Osteoblast (primary cell): ENCODE measurements at places on chromosomes 4 and X. TPM values are rescaled to one million over a fixed set of nuclear protein-coding genes. Genes with fewer than 3 reads are reported as not detected.

The KIF4A gene
- 2.1 and 2.2 TPM in 2 replicates for total RNA-seq

The CFP gene
- 0.29 and 0.36 TPM in 2 replicates for total RNA-seq

The SSX1 gene
- not detected in 2 replicates for total RNA-seq

The QDPR gene
- total RNA-seq = 11.9 and 12.7 TPM in 2 replicates

The MAGEA2B gene
- total RNA-seq = not detected in 2 replicates

The TMEM31 gene
- total RNA-seq = not detected in 2 replicates

DNA sequence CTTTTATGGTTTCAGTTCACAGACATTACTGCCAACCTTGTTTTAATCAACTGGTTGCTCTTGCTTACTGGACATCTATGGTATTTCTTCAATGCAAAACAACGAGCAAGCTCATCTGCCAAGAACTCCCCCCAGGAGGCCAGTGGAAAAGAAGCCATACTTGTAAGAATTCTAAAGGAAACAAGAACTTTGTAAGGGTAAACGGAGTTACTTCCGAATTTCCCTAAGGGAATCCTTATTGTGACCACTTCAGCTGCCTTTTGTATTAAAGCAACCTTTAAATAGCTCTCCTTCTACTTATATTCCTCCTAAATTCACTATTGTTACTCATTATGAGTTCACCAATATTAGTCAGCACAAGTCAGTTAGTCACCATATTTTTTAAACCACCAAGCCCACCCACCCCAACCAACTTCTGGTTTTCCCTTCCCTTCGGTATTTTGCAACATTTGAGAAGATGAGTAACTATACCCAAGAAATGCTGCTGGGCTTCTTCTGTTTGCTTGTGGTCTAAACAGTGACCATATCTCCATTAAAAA lies 602.8 kb upstream of the DIPK2B start:
- DNase-seq = peak; percentile 35
- H3K4me3 ChIP-seq = no peak overlapping the region
- H3K27me3 ChIP-seq = peaks cover 24% of the 10 kb centered on the region
- peaks cover 2% of the 10 kb centered on the region for H3K36me3 ChIP-seq

- no peak overlapping the region for H3K4me3 ChIP-seq
- no peaks in the 10 kb centered on the region for H3K27me3 ChIP-seq
- H3K36me3 ChIP-seq = no peaks in the 10 kb centered on the region
- H3K4me1 ChIP-seq = no peaks in the 10 kb centered on the region
Measured at GRCh38 chrX:23937100-23937499, 29.3 kb downstream of the CXorf58 start.

GRCh38 chr4:53943345-53944085 lies 120.9 kb downstream of the CHIC2 start:
- H3K4me1 ChIP-seq = peaks cover 19% of the 10 kb centered on the region
- H3K27me3 ChIP-seq = no peaks in the 10 kb centered on the region
- no peak overlapping the region for H3K4me3 ChIP-seq
- H3K27ac ChIP-seq = peak overlapping the region; percentile 15
- H3K36me3 ChIP-seq = no peaks in the 10 kb centered on the region

DNA sequence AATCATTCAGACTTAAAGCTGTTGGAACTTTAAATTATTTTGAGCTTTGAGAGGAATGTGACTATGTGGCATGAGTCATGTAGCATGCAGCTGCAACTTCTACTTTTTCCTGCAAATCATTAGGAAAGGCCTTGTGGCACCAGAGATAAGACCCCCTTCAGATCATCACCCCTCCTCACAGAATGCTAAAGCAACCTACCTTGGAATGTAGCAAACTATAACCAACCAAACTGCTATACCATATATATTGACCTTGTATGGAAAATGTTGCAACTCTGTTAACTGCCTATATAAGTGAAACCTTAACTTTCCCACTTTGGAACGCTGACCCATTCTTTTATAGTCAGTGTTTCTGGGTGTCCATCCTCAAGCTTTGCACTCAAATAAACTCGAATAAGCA lies 32.0 kb downstream of the ATXN3L start:
- DNase-seq = peak; percentile 37
- H3K36me3 ChIP-seq = no peaks in the 10 kb centered on the region
- H3K27me3 ChIP-seq = no peaks in the 10 kb centered on the region
- H3K4me3 ChIP-seq = no peak overlapping the region
- peak overlapping the region; percentile 66 for H3K27ac ChIP-seq

DNA sequence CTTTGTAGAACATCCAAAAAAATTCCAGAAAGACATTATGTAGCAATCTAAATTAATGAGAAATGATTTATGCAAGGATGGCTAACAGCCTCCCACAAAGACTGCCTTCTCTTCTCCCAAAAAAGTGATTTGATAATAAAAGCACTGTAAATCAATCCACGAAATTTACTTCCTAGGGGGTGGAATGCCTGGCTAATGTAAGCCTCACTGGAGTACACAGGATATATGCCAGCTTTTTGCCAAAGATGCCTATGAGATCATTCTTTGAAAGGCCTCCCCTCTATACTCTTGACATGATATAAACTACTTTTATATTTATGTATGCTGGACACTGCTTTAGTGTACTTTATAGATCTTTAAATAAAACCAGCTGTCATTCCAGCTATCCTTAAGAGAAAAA lies 211.1 kb downstream of the ADAMTS3 start:
- H3K36me3 ChIP-seq = no peaks in the 10 kb centered on the region
- H3K27me3 ChIP-seq = no peaks in the 10 kb centered on the region
- H3K27ac ChIP-seq = no peak overlapping the region

- H3K27ac ChIP-seq = no peak overlapping the region
- H3K4me3 ChIP-seq = no peak overlapping the region
- no peaks in the 10 kb centered on the region for H3K4me1 ChIP-seq
- no peak for DNase-seq
- no peaks in the 10 kb centered on the region for H3K36me3 ChIP-seq
Measured at GRCh38 chrX:132957211-132958090, 978 bp downstream of the HS6ST2 start.

DNA sequence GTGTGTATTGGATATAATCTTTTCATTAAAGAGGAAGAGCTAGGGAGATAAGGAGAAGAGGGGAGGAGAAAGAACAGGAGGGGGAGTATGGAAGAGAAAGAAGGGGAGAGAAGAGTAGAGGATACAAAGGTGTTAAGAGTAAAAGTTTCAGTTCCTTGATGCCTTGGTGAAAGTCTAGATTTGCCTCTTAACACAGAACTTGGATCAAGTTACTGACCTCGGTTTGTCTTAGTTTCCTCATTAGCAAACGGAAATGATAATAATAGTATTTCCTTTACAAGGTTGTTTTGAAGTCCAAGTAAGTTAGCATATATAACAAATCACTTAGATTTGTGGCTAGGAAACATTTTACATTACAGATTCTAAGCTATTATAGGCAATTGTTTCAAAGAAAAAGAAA lies 287.1 kb downstream of the PPARGC1A start:
- H3K4me1 ChIP-seq = no peaks in the 10 kb centered on the region
- DNase-seq = no peak
- H3K36me3 ChIP-seq = no peaks in the 10 kb centered on the region
- no peaks in the 10 kb centered on the region for H3K27me3 ChIP-seq

DNA sequence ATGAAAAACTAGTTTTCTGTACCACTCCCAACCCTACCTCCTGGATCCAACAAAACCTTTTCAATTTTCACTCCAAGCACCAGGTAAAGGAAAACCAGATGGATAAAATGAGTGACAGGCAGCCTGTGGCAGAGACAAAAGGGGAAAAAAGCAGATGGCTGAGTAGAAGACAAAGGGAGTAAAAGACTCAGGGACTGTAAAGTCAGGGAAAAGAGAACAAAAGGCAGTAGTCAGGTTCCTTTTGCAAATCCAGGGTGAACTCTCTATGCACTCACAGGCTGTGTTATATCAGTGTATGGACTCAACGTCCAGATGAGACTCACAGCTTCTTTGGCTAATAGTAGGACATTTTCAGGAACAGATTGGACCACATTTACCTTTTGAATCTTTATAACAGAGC lies 54.2 kb downstream of the QRFPR start:
- H3K27ac ChIP-seq = no peak overlapping the region
- no peak overlapping the region for H3K4me3 ChIP-seq
- H3K27me3 ChIP-seq = peaks cover 5% of the 10 kb centered on the region
- DNase-seq = no peak

DNA sequence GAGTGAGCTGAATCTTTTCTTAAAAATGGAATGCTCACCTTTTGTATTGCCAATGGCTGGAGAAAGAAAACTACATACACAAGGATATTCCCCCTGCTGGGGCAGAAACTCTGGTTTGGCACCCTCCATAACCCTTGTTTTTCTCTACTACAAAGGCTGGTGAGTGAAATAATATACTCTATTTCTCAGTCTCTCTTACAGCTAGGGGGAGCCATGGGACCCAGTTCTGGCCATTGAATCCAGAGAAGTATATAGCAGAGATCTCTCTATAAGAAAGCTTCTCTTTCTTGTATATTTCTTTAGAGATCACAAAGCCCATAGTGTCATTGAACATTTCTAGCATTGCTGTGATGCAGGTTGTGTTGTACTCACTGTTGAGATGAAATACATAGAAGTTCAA lies 49.8 kb downstream of the SMPX start:
- H3K4me3 ChIP-seq = no peak overlapping the region
- no peak overlapping the region for H3K27ac ChIP-seq
- H3K27me3 ChIP-seq = no peaks in the 10 kb centered on the region
- no peaks in the 10 kb centered on the region for H3K4me1 ChIP-seq

GRCh38 chr4:105276361-105277104 lies 129.9 kb downstream of the TET2 start:
- H3K36me3 ChIP-seq = peaks cover 32% of the 10 kb centered on the region
- no peak for DNase-seq
- H3K27ac ChIP-seq = no peak overlapping the region
- H3K27me3 ChIP-seq = no peaks in the 10 kb centered on the region

DNA sequence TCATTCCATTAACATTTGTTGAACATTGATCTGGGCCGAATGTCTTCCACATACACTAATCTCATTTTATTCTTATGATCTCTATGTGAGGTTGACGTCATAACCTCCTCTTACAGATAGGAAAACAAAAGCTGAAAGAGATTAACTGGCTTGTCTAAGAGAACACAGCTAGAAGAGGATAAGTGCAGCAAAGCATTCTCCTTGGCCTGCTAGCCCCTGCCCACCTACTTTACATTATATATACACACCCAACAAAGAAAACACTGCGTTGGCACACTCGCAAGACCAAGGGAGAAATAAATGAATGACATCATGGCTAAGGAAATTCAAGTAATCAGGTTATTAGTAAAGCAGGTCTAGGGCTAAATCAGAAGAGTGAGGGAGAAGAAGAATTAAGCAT lies 138.4 kb downstream of the PARM1 start:
- H3K27ac ChIP-seq = no peak overlapping the region
- no peaks in the 10 kb centered on the region for H3K27me3 ChIP-seq
- no peak for DNase-seq
- no peaks in the 10 kb centered on the region for H3K36me3 ChIP-seq
- H3K4me1 ChIP-seq = no peaks in the 10 kb centered on the region

- peak; percentile 50 for DNase-seq
- peaks cover 15% of the 10 kb centered on the region for H3K27me3 ChIP-seq
- no peak overlapping the region for H3K27ac ChIP-seq
Measured at GRCh38 chr4:6772223-6772928, 10.2 kb upstream of the KIAA0232 start.

DNA sequence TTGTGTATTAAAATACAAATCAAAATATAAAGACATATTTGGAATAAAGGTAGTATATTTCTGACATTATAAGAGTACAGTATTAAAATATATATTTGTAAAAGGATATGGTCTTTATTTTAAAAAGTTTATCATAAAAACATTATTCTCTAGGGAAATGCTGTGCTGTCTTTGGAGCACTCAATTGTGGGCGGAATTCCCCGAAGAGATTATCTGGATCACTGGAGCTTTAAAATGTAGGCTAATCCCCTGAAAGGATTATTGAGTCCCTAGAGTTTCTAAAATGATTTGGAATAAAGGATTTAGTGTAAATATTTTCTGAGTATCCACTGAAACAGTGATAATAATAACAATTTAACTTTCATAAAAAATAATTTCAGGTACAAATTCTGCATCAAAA lies 1239.4 kb downstream of the TECRL start:
- no peak overlapping the region for H3K27ac ChIP-seq
- H3K27me3 ChIP-seq = no peaks in the 10 kb centered on the region
- H3K36me3 ChIP-seq = no peaks in the 10 kb centered on the region
- no peaks in the 10 kb centered on the region for H3K4me1 ChIP-seq

GRCh38 chr4:111334361-111334760 lies 711.5 kb upstream of the PITX2 start:
- peaks cover 6% of the 10 kb centered on the region for H3K4me1 ChIP-seq
- no peak overlapping the region for H3K4me3 ChIP-seq
- H3K27ac ChIP-seq = no peak overlapping the region
- no peaks in the 10 kb centered on the region for H3K27me3 ChIP-seq
- H3K36me3 ChIP-seq = no peaks in the 10 kb centered on the region

DNA sequence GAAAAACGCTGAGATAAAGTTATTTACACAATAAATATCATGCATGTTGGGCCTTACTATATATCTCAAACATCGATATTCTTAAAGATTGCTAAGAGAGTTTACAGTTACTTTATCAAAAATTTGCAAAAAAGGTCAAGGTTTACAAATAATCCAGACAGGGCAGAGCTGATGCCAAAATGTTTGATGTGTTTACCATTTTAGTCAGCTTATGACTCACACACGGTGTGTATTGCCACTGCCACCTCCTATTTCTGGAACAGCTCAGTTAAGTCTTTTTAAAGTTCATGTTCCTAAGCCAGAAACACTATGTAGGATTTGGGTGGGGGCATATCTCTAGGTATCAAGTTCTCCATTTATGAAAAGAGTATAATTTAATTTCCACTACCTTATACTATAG lies 580.6 kb downstream of the INPP4B start:
- no peak overlapping the region for H3K4me3 ChIP-seq
- no peak for DNase-seq
- no peaks in the 10 kb centered on the region for H3K27me3 ChIP-seq
- peak overlapping the region; percentile 63 for H3K27ac ChIP-seq

GRCh38 chrX:30278365-30278764 lies 30.8 kb downstream of the NR0B1 start:
- H3K4me3 ChIP-seq = no peak overlapping the region
- H3K36me3 ChIP-seq = no peaks in the 10 kb centered on the region
- DNase-seq = no peak

DNA sequence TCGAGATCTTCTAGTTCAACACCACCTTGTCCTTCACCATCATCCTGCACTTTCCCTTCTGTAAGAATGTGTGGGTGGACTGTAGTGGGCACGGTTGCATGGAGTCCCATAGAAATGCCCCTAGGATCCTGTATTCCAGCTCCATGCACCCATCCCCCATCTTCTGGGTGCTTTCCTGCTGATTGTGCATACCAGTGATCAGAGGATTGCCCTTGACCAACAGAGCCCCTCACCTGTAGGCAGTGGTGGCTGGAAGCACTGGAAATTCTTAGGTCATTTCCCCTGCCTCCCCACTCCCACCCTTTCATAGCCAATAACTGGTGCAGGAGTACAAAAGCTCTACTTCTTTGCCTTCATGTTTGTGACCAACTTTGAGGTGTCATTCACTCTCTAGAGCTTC lies 213.4 kb upstream of the ARSJ start:
- H3K27me3 ChIP-seq = no peaks in the 10 kb centered on the region
- H3K4me1 ChIP-seq = no peaks in the 10 kb centered on the region
- no peaks in the 10 kb centered on the region for H3K36me3 ChIP-seq
- DNase-seq = no peak
- no peak overlapping the region for H3K4me3 ChIP-seq
- no peak overlapping the region for H3K27ac ChIP-seq
